NCI-H226 (cell line): ENCODE measurements at places on chromosomes 4 and X.

- no peak for DNase-seq
These were observed 48.6 kb downstream of the HAUS3 start for GRCh38 chr4:2193326-2193725.

- no peak for DNase-seq
These were observed 597.7 kb downstream of the PCDH18 start for GRCh38 chr4:136934601-136935000.

DNA sequence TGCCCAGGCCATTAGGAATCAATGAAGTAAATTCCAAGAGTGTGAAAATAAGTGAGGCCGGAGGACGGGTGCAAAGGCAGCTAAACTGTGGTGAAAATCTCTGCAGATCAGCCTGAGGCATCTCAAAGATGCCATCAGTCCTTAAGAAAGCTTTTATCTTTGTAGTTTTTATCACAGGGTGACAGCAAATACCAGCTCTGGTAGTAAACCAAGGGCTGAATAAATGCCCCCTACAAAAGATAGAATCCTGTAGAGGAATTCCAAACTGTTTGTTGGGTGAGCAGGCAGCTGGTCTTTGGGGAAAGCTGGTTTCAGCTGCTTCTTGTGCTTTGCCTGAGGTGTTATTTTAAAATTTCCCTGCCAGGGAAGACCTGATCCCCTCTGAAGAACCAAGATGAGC lies 21.6 kb upstream of the RBM47 start:
- DNase-seq, result no peak

DNA sequence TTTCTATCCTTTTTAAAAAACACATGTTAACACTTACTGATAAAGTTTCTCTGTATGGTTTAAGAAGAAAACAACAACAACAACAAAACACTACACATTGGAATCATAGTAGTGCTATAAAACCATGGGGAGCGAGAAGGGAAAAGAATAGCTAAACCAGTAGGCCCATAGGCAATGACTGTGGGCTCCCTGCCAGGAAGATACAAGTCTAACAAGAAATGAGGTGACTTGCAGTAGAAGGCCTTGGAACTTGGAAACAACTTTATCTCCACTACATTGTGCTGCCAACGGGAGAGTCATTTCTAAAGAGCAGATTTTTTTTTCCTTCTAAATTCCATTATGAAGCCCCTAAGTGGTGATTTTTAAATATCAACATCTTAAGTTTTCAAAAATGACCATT lies 78.0 kb downstream of the GPC4 start:
- no peak for DNase-seq

- peak; percentile 77 for DNase-seq
These were observed 37.8 kb downstream of the CNKSR2 start for GRCh38 chrX:21412029-21412428.

- DNase-seq, result no peak
These were observed 2.7 kb downstream of the CLRN2 start for GRCh38 chr4:17517664-17518063.
